ENCODE measurements at places on chromosomes 6 and 20.

DNA sequence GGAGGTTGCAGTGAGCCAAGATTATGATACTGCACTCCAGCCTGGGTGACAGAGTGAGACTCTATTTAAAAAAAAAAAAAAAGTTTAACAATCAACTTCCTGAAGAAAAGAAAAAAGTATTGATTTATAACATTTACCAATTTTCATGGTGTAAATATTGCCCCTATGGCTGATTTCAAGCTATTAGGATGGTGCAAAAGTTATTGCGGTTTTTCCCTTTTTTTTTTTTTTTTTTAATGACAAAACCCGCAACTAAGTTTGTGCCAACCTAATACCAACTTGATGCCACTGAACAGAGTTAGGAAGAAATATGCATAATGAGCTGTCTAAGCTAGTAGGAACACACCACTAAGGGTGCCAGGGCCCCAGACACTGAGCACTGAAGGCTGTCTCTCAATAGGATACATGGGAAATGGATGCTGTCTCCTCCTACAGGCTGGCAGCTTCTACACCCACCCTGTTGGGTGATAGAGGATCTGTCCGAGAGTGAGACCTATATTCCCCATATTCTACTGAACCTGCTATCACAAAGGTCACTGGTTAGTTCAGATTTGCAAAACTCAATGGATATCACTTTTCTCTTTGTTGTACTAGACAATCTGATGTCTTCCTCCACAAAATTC, 6.5 kb upstream of the PERP start:
- no peak for DNase-seq

GRCh38 chr6:118678866-118679265, 27.5 kb upstream of the CEP85L start:
- DNase-seq, result no peak

GRCh38 chr6:34565722-34566137, 9.6 kb upstream of the SPDEF start:
- DNase-seq, result no peak

GRCh38 chr20:51077686-51078060, 54.8 kb upstream of the KCNG1 start:
- no peak for DNase-seq

DNA sequence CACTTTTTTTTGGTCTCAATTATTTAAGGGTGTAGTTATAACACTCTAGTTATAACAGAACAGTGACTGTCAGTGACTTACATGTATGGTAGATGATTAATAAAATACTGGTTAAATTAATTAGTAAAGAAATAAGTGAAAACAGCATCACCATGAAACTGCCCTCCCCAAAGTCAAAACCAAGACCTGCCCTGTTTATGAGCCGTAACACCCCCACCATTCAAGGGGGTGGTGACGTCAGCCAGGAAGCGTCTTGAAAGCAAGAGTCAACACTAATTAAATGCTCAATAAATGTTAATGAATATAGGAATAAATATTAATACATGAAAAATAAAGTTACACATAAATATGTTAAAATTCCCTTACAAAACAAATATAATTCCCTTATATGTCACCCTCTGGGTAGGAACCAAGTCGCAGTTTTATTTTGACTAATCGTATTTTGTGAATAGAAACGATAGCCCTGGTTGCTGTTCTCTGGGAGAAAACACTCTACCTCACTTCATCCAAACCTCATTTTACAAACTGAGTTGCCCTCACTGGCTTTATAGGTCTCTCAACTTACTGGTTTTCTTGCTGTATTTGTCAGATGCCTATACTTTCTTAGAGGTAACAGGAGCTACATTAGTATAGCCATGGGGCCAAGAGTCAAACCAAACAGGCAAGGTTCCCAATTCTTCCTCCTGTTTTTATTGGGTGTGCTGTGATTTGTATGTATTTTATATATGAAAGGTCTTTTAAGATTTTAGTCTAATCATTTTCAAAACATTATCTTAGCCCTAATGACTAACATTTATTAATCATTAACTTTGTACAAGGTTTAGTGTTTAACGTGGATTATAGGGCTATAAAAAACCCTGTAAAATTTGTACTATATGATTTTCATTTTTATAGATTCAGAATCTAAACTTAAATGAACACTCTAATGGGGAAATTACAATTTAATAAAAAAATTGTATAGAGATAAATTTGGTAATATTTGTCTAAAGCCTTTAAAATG, 227.9 kb upstream of the IRAK1BP1 start:
- no peak for DNase-seq

Data from GM12865 (cell line).